ENCODE measurements at places on chromosomes 2 and 18.

DNA sequence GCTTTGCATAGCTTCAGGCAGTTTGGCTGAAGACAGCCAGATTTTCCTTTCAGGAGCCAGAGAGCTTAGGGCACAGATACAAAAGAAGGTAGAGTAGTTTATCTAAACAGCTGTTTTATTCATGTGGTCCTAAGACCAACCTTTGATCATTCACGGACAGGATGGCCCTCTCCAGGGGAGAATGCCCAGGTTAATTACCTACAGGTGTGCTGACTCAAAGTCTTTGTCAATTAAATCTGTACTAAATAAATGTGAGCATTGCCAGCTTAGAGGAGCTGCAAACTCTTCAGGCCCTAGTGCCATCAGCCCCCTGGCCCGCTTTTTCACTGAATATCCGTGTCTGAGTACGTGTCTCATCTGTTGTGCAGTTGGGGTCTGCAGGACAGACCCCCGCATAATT, 554.7 kb downstream of the NUP35 start:
- DNase-seq, result no peak

DNA sequence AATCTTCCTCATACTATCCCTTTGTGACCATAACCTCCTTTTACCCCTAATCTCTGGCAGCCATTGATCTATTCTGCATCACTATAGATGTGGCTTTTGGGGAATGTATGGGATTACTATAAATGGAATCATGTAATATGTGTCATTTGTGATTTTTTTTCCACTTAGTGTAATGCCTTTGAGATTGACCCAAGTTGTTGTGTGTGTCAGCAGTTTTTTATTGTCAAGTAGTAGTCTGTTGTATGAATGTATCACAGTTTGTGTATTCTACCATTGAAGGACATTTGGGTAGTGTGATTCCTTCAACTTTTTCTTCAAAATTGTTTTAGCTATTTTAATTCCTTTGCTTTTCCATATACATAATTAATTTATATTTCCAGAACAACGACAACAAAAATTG, 18.6 kb downstream of the VRK2 start:
- DNase-seq, result no peak

- no peak for DNase-seq
Measured at GRCh38 chr2:136045835-136046570, 60.6 kb upstream of the DARS1 start.

DNA sequence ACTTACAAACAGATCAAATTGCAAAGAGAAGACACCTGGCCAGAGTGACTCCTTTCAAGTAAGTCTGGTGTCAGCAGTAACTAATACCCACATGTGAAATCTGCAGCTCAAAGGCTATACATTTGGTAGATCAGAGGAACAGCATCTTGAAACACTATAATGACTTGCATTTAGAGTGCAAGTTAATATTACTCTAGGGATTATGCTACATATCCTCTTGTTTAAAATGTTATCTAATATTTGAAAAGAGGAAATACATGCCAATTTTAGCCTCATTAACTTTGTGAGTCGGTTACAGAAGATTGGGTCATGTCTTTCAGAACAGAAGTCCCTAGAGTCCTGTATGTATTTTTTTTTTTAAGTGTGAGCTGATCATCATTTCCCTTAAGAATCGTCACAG, 15.2 kb downstream of the LANCL1 start:
- no peak for DNase-seq

GRCh38 chr2:222000326-222000725, 298.5 kb downstream of the PAX3 start:
- DNase-seq, result no peak

DNA sequence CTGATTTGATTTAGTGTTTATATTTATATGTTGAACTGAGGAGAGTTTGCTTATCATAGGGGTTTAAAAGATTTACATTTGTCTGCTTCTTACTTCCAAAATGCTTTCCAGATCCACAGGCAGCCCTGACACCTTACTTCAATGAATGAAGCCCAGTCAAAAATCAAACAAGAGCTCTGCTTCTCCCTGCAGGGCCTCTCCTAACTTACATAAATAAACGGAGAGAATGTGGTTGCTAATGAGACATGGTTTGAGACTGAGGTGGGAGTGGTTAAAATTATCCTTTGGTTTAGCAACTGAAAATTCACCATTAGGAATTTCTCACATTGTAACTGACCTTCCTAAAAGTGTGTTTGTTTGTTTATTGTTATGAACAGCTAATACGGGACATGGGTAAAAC, 612.3 kb upstream of the FANCL start:
- no peak for DNase-seq

GRCh38 chr2:161379740-161380139, 36.4 kb upstream of the TBR1 start:
- no peak for DNase-seq

GRCh38 chr2:178756843-178757242, 50.4 kb downstream of the TTN start:
- no peak for DNase-seq

- DNase-seq, result no peak
Measured at GRCh38 chr18:38473535-38473934, 907.9 kb upstream of the CELF4 start.

DNA sequence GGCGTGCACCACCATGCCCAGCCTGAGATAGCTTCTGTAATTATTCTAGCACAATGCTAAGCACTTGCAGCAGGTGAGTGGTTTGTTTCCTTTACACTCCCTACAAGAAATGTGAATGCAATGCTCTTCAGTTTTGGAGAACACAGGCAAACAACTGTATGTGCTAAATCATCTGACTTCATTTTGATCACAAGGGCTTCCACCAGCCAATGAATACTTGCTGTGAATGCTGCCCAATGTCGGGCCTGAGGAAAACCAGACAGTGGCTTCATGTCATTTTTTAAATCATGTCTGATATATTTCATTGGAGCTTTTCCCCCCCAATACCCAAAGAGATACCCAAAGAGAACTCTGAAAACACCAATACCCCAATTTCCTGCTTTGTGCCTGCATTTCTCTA, 155.6 kb upstream of the XPO1 start:
- DNase-seq, result no peak

DNA sequence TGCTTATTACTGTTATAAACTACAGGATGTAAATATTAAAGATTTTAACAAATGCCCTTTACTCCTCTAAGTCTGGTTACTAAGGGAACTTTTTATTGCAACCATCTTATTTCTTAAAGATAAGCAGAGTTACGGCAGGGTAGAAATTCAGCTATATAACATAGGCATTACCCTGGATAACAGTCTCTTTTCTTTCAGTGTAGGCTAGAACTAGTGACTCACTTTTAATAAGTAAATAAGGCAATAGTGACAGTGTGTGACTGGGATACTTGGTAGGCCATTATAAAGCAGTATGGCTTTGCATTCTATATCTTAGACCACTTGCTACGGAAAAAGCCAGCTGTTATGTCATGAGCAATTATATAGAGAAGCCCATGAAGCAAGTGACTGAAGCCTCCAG, 1041.0 kb upstream of the NRXN1 start:
- DNase-seq, result no peak

DNA sequence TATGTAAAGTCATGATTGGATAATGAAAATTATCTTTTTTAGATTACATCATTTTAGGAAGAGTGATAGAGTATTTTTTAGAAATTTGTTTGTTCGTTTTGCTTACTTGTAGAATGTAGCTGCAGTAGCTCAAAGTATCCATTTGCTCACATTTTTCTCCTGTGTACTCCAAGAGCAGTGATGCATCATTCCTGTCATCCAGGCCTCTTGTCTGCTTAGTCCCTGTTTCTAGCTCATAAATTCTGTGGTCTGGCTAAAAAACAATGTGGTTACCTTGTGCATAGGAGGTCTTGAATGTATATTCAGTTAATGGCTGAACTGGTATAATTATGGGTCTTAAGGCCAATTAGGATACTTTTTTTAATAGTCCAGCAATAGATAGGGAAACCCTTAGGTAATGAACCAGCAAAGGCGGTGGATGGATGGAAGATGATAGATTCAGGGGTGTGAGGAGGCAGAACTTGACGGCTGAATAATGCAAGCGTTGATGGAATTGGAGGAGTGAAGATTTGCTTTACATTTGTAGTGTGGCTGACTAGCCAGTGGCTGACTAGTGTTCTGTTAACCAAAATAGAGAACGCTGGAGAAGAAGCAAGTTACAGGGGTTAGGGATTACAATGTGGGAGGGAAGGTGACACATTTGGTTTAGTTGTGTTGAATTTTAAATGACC, 145.0 kb downstream of the ZNF407 start:
- DNase-seq, result no peak

DNA sequence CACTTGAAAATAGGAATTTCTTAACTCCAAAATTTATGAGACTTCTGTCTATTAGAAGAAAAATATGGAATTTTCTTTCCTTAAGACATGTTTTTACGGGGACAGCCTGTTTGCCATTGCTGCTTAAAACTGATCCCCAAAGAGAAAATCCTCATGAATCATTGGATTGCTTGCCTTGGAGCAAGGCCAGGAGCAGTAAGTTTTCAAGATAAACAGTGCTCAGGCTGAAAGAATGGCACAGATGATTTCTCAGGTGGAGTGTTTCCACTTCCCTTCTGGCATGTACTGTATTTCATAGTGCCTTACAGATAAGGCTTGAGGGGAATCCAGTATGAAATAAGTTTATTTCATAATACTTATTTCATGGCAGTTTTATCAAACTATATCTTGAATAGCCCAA, 74.3 kb upstream of the MMADHC start:
- DNase-seq, result no peak

DNA sequence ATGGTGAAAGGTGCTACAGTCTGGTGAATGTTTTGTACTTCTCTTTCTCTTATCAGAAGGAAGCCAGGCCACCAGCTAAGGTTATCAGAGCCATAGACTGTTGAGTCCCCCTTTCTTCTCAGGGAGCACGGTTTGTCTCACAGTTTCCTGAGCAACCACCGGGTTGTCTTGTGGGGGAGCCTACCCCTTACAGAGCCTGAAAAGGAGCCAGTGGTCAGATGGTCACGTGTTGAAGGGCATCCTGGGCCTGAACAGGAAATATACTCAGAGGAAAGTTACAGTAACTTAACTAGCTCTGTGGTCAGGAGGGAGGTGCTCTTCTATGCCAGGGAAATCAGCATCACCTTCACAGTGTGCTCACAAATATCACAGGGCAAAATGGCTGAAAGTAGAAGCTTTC, 11.6 kb downstream of the CD28 start:
- no peak for DNase-seq

DNA sequence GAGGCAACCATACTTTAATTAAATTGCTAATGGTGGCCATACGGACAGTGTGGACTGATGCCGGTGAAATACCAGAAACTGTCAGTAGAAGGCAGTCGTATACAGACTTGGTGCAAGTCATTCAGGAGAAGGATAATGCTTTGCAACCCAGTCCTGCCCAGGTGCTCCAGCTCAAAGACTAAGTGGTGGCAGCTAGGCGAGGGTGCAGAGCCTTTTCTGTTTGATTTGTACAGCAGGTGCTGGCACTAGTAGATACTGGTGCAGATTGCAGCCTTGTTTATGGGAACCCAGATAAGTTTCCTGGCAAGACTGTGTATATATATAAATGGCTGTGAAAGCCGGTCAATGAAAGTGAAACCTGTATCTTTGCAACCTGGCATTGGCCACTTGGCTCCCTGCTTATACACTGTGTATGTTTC, 208.3 kb upstream of the SYT4 start:
- DNase-seq, result no peak

DNA sequence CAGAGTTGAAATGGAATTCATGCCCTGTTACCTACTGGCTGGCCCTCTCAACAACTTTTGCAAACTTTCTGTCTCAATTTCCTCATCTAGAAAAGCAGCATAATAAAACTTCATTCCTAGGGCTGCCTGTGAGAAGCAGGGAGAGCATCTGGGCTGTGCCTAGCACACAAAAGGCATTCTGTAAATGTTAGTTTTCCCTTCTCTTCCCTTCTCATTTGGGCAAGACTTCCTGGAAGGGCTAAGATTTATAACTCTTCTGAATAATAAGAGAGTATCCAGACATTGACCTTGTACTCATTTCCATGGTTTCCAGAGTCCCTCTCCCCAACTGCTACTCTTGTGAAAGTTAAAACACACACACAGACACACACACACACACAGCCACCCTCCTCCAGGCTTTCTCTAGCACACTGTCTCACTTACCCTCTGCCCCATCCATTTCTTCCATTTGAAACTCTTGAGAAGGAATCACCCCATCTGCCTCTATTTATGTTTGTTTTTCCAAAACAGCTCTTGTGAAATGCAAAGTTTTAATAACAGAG, 302.1 kb downstream of the SMAD2 start:
- DNase-seq, result no peak

GRCh38 chr18:60157810-60158209, 214.8 kb downstream of the MC4R start:
- DNase-seq, result no peak

- DNase-seq, result no peak
Measured at GRCh38 chr2:45006041-45006941, 3.0 kb downstream of the SIX2 start.

DNA sequence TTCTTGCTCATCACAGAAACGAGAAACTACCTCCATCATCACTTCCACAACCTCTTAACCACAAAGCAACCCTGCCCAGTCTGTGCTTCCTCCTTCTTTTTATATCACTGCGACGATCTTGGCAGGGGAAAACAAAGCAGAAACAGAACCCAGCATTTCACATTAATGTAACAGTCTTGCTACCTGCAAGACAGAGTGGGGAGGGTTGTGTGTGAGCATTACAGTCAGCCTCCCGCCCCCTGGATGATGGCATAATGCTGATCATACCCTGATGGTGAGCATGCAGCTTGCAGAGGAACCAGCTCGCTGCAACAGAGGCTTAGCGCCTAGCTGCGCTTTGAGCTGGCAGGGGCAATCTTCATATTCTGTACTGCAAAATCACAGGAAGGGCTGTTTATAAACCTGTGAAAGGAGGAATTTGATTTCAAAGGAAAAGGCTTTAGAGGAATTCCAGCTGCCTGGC, 376.1 kb downstream of the IRS1 start:
- no peak for DNase-seq

DNA sequence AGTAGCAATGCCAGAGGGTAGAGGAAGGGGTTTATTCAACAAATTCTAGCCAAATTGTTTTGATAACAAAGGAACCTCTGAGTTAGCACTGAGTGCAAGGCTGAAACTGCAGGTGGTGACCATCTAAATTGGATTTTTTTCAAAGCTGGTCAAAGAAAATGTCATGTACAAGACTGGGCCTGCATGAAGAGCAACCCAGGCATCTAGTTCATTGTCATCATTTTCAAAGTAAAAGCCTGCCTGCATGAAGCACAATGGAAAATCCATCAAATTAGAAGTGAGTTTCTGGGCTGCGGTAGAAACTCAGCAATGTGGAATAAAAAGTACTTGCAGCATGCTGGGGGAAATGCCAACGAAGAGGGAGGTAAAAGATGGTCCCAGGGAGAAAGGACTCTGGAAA, 80.8 kb upstream of the PPP1CB start:
- DNase-seq, result no peak

GRCh38 chr2:113213061-113213930, 39.5 kb downstream of the PSD4 start:
- DNase-seq, result no peak

GRCh38 chr2:212451786-212452231, 86.8 kb downstream of the ERBB4 start:
- DNase-seq, result no peak
